ENCODE measurements at places on chromosomes 3 and 15.

DNA sequence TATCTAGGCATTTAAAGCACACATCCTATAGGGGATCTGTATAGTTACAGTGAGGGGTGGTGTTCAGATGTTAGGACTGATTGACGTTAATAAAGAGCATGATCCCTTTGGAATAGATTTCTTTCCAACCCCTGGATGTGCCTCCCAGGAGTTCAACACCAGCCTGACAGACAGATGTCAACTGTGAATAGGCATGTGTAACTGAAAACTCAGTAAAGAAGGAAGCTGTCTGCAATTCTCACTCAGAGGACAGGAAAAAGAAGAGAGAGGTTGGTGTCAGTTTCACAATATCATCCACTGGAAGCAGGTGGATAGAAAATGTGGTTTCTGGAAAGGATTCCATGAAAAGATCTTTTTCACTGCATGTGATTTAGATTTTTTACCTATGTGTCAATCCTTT, 396.3 kb downstream of the NSUN3 start:
- H3K36me3 ChIP-seq, result no peaks in the 10 kb centered on the region
- H3K4me1 ChIP-seq, result no peaks in the 10 kb centered on the region
- no peaks in the 10 kb centered on the region for H3K27me3 ChIP-seq
- H3K4me3 ChIP-seq, result no peak overlapping the region

DNA sequence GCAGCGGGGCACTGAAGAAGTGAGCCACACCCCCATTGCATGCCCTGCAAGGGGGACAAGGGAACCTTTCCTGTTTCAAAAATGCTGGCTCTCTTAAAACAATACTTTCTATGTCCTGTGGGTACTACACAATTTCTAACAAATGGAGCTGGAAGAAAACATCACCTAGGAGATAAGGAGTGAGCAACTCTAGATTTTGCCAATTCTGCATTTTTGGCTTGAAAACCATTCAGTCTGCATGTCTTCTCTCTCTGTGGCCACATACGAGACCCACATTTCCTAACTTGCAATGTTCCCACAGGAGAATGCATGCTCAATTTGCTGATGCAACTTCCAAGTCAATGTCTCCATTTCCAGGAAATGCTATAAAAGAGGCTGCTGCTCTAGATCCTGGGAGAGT, 662.0 kb downstream of the SQOR start:
- DNase-seq, result no peak
- no peaks in the 10 kb centered on the region for H3K36me3 ChIP-seq
- H3K27me3 ChIP-seq, result no peaks in the 10 kb centered on the region
- H3K4me1 ChIP-seq, result no peaks in the 10 kb centered on the region
- H3K27ac ChIP-seq, result no peak overlapping the region
- no peak overlapping the region for H3K4me3 ChIP-seq

DNA sequence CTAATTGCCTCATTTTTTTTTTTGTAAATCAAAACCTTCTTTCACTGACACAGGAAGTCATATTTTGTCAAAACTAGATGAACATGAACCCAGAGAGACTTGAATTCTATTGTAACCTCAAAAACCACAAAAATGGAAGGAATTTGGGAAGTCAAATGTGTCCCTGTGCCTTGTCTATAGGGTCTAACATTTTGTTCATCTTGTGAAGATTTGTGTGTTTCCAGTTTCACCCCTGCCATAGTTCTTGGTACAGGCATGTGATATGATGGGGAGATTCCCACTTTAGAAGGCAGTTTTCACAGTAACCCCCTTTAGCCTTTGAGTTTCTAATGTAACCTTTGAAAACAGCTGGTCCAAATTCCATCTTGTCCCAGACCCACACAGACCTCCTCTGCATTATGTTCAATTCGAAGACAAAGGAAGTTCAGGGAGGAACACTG, 318.5 kb upstream of the ADAMTS9 start:
- H3K4me3 ChIP-seq, result no peak overlapping the region
- H3K27me3 ChIP-seq, result no peaks in the 10 kb centered on the region
- no peaks in the 10 kb centered on the region for H3K36me3 ChIP-seq
- H3K4me1 ChIP-seq, result no peaks in the 10 kb centered on the region

- H3K27ac ChIP-seq, result no peak overlapping the region
- H3K36me3 ChIP-seq, result no peaks in the 10 kb centered on the region
- H3K27me3 ChIP-seq, result peaks cover 12% of the 10 kb centered on the region
- H3K4me3 ChIP-seq, result no peak overlapping the region
Measured at GRCh38 chr15:69303337-69304181, 4.8 kb downstream of the PAQR5 start.

GRCh38 chr3:66789580-66790237, 208.4 kb upstream of the KBTBD8 start:
- no peak for DNase-seq
- no peaks in the 10 kb centered on the region for H3K4me1 ChIP-seq
- no peaks in the 10 kb centered on the region for H3K36me3 ChIP-seq
- H3K27ac ChIP-seq, result no peak overlapping the region
- no peaks in the 10 kb centered on the region for H3K27me3 ChIP-seq
- H3K4me3 ChIP-seq, result no peak overlapping the region

DNA sequence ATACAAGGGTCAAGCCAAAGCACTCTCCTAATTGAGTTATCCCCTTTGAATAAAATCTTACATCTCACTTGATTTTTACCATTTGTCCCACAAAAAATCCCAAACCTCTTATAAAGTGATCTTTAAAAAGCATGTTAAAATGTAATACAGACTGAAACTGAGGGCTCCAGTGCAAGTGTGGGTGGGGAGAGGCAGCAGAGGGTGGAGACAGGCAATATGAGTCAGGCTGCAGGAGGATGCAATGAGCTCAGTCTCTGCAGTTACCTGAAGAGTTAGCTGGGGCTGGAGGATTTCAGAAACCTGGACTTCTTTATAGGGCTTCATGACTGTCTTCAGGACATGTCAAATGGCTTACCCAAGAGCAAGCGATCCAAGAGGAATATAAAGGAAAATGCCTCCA, 14.2 kb upstream of the COLQ start:
- no peak overlapping the region for H3K4me3 ChIP-seq
- no peak for DNase-seq
- H3K4me1 ChIP-seq, result no peaks in the 10 kb centered on the region
- no peaks in the 10 kb centered on the region for H3K36me3 ChIP-seq

- H3K27ac ChIP-seq, result no peak overlapping the region
- H3K4me3 ChIP-seq, result no peak overlapping the region
- no peaks in the 10 kb centered on the region for H3K4me1 ChIP-seq
- DNase-seq, result no peak
Measured at GRCh38 chr15:29866337-29866736, 44.1 kb upstream of the TJP1 start.

DNA sequence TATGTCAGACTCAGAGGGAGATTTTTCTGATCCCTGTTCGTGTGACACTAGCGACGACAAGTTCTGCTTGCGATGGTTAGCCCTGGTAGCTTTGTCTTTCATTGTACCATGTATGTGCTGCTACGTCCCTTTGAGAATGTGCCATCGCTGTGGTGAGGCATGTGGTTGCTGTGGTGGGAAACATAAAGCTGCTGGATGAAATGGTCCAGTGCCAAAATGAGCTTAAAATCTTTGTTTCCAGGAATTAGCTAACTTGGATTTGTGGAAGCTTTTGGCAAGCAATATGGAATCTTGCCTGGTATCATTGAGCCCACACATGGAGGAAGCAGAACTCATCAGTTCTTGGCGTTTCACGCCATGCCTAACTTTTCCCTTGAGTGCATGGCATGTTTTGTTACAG, 98.8 kb downstream of the SPRED1 start:
- no peak overlapping the region for H3K4me3 ChIP-seq
- DNase-seq, result no peak
- H3K27ac ChIP-seq, result no peak overlapping the region
- no peaks in the 10 kb centered on the region for H3K27me3 ChIP-seq

DNA sequence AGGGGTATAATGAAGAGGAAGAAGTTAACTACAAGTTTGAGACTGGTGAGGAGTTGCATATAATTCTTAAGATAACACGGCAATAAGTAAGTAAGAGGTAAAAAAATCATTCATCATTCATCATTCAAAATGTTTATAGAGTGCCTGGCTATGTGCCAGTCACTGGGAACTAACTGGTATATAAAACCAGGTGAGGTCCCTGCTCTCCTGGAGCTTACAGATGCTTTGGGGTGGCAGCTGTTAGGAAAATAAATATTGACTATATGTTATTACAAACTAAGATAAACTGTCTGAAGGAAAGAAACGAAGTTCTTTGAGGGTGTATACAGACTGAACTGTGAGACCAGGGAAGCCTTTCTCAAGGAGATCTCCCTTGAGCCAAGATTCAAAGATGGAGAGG, 2.9 kb downstream of the CASR start:
- H3K4me1 ChIP-seq, result peaks cover 16% of the 10 kb centered on the region
- peaks cover 48% of the 10 kb centered on the region for H3K27me3 ChIP-seq
- no peak for DNase-seq
- H3K27ac ChIP-seq, result no peak overlapping the region
- no peaks in the 10 kb centered on the region for H3K36me3 ChIP-seq

- H3K36me3 ChIP-seq, result no peaks in the 10 kb centered on the region
- no peak overlapping the region for H3K27ac ChIP-seq
- no peak overlapping the region for H3K4me3 ChIP-seq
Measured at GRCh38 chr3:90184861-90185260, 1077.4 kb downstream of the EPHA3 start.

DNA sequence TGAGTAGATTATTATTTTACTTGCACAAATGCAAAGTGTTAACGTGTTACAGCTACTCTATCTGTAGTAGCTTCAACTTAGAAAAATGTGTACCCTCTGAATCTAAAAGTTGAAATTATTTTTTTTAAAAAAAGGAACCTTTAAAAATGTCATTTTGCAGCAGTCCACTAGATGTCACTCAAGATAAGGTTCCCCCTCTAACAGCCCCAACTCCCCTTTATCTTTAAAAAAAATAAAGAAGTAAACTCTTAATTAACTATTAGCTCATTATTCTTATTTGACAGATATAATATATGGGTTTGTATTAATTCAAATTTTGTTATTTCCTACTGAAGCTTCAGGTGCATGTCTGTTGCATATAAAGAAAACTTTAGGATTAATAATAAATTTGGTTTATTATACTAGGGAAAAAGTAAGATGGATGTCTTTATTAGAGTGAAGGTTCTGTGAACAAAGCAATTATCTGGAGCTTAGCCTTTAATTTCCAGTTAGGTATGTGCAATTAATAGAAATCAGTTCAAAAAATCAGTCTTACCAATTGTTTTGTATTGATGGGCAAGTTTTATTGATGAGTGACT, 288.5 kb downstream of the VGLL3 start:
- H3K36me3 ChIP-seq, result no peaks in the 10 kb centered on the region
- H3K27me3 ChIP-seq, result no peaks in the 10 kb centered on the region
- H3K4me1 ChIP-seq, result no peaks in the 10 kb centered on the region

GRCh38 chr15:48603922-48604321, 41.6 kb downstream of the FBN1 start:
- no peak overlapping the region for H3K27ac ChIP-seq
- H3K27me3 ChIP-seq, result no peaks in the 10 kb centered on the region
- H3K4me1 ChIP-seq, result no peaks in the 10 kb centered on the region
- H3K4me3 ChIP-seq, result no peak overlapping the region
- no peak for DNase-seq

GRCh38 chr3:21942328-21942727, 191.3 kb upstream of the ZNF385D start:
- H3K4me3 ChIP-seq, result no peak overlapping the region
- H3K36me3 ChIP-seq, result no peaks in the 10 kb centered on the region
- H3K27me3 ChIP-seq, result no peaks in the 10 kb centered on the region
- no peaks in the 10 kb centered on the region for H3K4me1 ChIP-seq
- DNase-seq, result no peak

DNA sequence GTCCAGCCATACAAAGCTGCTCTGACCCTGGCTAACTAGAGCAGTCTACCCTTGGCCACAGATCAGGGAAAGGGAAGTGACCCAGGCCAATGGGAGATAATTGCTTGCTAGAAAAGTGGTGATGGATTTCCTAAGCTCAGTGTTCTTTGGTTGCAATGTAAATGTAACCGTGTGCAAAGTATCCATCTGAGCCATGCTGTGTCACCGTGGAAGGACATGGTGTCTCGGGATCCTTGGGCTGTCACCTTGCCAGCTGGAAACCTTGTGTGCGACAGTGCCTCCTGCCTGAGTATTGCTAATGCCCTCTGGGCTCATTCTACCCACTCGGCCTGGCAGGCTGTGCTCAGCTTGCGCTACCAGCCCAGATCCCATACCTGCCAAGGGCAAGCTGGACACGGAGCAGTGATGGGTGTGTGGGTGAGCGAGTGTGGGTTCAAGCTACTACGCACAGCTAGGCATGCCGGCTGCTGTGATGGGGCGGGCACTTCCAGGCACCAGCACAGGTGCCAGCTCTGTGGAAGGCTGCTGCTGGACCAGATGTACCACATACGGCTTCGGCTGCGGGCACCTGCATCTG, 10.7 kb upstream of the SIAH2 start:
- no peaks in the 10 kb centered on the region for H3K36me3 ChIP-seq
- H3K27ac ChIP-seq, result no peak overlapping the region
- no peak for DNase-seq

DNA sequence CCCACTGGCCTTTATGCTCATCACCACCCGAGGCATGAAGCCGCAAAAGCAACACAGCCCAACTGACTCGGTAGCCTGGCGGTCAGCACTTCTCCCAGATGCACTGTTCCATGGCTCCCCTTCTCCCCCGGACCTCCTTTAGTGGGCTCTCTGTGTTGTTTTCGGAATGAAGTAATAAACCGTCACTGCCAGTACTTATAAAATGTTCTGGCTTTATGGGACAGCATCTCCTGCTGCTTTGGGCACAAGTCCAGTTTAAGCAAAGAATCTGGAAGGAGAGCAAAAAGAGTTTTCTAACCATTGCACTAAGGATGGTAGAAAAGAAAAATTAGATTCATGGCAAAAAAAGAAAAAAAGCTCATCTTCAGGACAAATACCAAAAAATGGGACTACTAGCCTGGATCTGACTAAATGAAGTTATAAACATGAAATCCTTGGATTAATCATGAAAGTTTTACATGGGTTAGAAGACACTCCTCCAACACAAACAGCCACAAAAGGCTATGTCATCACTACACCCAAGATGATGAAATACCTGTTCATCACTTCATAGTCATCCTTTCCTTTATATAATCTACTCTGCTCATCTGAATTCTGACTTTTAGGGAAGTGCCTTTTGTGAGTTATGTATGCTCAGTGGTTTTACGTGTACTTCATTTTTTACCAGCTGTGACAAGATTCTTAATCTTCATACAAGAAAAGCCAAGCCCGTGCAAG, 89.5 kb upstream of the UBE2E2 start:
- H3K27ac ChIP-seq, result no peak overlapping the region
- H3K36me3 ChIP-seq, result no peaks in the 10 kb centered on the region
- DNase-seq, result peak; percentile 78

DNA sequence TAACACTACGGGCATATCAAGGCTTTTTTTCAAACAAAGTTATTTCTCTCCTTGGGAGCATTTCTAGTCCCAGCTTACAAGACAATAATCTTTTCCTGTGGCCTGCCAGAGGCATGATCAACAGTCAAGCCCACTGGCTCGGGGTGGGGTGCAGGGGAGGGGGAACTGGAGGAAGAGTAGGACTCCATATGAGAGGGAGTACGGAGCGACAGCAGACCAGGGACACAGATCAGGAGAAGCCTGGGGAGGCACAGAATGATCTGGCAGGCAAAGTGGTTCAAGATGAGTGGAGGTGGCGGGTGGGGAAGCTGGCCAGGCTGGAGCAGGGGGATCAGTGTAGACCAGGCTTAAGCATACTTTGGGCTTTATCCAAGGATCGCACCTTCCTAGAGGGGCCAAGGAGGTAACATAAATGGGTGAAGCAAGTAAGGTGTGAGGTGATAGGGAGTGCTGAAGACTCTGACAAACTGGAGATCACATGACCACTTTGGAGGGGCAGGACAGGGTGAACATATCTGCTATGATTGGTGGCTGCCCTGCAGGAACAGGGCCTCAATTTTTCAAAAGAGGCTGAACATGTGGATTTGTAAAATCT, 37.4 kb downstream of the KLF15 start:
- no peak for DNase-seq
- H3K27ac ChIP-seq, result no peak overlapping the region
- H3K4me3 ChIP-seq, result no peak overlapping the region
- H3K4me1 ChIP-seq, result no peaks in the 10 kb centered on the region
- no peaks in the 10 kb centered on the region for H3K36me3 ChIP-seq
- no peaks in the 10 kb centered on the region for H3K27me3 ChIP-seq

All from CD14-positive monocyte (primary cell).